Anterior cingulate cortex (tissue), 58 donors: ENCODE measurements at places on chromosomes 3 and 15.

DNA sequence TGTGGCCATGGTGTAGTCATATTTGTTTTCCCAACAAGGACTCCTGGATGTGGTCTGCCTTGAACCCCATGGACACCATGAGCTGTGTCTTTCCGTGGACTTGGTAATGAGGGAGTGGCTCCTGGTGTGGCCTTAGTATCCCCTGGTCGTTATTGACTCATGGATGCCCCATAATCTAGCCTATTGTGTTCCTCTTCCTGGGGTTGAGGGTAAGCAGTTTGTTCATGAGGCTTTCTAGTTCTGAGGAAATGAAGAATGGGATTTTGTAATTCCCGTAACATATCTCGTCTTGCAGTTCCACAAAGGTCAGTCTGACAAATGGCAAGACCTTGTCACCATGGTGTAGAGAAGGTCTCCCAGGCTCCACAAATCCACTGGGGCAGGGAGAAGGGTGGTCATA is 22.6 kb downstream of the RAB7A start:
- no peak for DNase-seq

DNA sequence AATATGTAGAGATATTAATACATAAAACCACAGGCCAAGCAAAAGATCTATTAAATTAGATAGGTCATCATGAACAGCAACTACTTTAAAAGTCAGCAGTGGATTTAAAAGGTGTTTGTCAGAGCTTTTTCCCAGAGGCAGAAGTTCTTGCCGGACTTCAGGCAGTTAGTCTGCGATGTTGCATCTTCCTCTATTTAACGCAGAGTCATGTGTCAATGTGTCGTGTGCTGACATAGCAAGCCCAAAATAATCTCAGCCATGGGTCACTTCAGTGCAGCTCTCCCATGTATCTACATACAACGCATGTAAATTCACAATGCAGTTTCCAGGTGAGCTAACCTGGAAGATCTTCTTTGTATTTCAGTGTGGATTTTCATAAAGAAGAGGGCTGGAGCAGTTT is 8.0 kb upstream of the TMEM212 start:
- no peak for DNase-seq

DNA sequence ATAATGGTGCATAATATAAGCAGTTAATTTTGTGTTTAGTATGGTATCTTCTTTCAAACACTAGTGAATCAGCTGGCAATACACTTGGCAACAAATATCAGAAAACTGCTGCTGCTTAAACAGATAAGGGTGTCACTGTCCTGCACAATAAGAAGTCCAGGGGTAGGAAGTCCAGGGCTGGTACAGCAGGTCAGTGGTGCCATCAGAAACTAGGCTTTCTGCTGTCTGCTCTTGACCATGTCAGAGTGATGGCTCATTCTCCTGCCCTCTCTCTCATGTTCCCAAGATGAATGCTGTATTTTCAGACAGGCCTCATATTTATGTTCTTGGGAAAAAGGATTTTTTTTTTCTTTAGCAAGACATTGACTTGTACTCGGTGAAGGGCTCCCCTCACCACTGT is 9.2 kb upstream of the GRK7 start:
- DNase-seq: no peak

- DNase-seq: no peak
These were observed 60.7 kb downstream of the ADAMTS7 start for GRCh38 chr15:78750566-78750965.

- no peak for DNase-seq
These were observed 20.3 kb upstream of the SIAH2 start for GRCh38 chr3:150783316-150783715.

DNA sequence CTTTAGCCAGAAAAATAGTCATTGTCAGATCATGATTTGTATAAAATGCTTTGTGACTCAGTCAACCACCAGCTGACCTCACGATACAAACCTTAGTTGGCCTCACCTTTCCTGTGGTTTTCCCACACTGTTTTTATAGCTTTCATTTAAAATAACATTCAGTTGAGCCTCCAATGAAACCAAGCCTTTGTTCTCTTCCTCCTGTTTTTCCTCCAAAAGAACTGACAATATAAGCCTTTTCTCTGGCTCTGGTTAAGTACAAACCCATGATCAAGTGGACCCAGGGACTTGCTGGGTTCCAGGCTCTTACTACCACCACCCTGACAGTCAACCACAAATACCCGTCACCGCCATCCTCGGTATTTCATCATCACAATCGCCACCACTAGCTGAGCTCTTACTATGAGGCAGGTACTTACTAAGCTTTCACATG is 81.7 kb downstream of the TAMM41 start:
- DNase-seq: no peak

DNA sequence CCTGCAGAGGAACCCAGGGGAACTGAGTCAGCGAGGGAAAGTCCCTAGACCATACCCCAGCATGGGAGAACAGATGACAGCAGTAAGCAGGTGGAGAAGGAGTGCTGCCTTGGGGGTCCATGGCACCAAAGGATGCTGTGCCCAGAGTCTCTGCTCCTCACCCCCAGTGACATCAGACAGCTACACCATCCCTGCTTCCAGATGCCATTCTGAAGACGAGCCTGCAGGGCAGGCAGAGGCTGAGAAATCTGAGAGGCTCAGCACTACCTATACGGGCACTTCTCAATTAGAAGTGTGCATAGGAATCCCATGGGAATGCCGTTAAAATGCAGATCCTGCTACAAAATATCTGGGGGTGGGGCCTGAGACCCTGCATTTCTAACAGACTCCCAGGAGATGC is 211.3 kb upstream of the NSMCE3 start:
- no peak for DNase-seq

GRCh38 chr3:135090020-135090717 is 295.1 kb downstream of the EPHB1 start:
- DNase-seq: no peak

- DNase-seq: no peak
These were observed 15.4 kb downstream of the TMEM44 start for GRCh38 chr3:194617827-194618226.

GRCh38 chr15:84822653-84823281 is 5.6 kb downstream of the ALPK3 start:
- DNase-seq: no peak

DNA sequence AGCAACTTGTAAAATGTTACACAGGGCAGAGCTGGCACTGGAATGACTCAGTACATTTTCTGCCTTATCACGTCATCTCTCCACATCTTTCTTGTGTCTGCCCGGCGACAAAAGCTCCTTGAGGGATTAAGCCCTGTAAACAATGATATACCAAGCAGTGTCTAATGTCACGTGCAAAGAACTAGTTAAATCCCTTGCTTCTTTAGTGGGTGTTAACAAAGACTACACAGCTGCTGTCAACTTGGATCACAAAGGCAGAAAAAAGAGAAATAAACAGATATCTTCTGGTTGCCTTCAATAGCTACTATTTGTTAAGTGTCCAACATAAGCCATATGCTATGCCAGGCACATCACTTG is 48.1 kb upstream of the FRMD4B start:
- DNase-seq: no peak

- DNase-seq: no peak
These were observed 155.7 kb downstream of the IGF1R start for GRCh38 chr15:98804057-98804380.

GRCh38 chr15:47384341-47384740 is 333.0 kb upstream of the SEMA6D start:
- no peak for DNase-seq

DNA sequence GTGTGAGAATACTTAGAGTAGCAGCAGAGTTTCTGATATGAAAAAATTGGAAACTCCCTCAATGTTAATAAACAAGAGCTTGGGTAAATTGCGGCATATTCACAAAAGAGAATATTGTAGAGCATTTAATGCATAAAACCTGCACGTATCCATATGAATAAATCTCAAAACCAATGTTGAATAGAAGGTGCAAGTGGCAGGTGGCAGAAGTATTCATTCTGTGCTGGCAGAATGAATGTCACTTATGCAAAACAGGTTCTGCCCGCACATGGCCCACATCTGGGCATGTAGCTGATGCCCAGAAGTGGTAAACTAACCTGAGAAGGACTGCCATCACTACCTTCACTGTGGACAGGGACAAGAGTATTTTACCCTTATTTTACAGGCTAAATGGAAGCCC is 14.1 kb upstream of the PRSS50 start:
- no peak for DNase-seq

DNA sequence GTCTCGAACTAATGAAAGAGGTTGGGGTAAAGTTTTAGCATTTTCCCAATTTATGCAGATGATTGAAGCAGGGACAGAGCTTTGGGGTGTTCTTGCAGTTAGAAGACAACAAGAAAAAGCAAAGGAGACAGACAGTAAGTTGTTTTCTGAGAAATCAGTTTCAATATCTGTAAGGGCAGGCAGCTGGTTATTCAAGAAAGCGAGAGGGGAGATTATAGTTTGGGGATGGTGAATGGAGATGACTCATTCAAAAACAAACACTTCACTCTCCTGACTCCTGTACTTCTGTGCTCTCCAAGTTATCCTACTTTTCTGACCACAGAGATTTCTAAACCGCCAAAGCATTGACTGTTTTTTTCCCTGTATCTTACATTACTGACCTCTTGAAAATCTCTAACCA is 352.0 kb downstream of the GAP43 start:
- DNase-seq: no peak

- DNase-seq: no peak
These were observed 41.9 kb downstream of the ABHD2 start for GRCh38 chr15:89130201-89130600.

DNA sequence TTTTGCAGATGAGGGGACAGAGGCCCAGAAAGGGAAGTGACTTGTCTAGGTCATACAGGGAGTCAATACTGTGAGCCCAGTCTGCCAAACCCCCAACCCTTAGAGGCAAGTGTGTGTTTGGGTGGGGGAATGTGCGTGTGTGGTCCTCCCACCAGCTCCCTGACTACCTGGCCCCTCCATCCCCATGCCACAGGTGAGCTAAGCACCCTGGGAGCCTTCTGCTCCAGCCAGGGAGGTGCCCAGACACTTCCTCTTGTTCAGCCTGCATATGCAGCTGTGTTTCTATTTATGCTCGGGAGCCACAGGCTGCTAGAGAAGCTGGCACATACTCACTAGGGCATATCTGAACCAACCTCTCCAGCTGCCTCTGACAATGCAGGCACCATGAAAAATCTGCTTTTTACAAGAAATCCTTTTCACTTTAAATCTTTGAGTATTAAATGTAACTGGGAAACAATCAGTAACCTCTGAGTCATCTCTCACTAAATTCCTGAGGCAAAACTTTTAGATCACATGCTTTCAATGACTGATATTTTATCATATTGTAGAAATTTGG is 20.7 kb downstream of the TBC1D2B start:
- no peak for DNase-seq

DNA sequence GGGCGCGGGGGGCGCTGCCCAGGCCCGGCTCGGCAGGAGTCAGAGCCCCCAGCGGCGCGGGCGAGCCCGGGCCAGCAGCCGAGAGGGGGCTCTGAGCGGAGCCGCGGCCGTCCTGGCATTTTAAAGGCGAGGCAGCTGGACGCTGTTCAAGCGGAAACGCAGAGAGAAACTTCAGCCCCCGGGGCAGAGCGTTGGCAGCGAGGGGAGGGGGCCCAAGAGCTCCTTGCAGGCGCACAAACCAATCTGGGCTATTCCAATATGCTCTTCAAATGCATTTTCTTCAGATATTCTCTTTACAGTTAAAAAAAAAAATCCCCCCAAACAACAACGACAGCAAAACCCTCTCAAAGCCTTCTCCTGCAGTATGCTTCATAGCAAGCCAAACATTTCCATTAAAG is at the start of gene CTXND1:
Gene CTXND1 (minus strand): TSS at position 93 of the 398 bp plus-strand sequence. CDS start 50,264 bp downstream, outside the sequence.
- DNase-seq: no peak

DNA sequence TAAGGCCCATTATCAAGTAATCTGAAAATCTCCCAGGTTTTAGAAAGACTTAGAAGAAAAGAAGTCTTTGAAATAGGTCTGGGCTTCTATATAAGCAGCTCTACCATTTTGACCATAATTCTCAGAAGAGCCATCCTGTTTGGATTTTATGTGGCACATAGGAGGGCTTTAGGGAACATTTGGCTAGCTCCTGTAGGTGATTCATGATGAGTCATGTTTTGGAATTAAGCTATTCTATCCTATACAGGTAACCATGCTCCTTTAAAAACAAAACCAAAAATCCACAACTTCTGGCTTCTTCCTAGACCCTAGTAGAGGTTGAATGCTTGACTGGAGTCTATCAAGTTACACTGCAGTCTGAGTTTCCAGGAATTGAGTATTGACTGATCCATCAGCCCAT is 8.9 kb downstream of the SST start:
- no peak for DNase-seq

- DNase-seq: no peak
These were observed 19.5 kb downstream of the UBXN7 start for GRCh38 chr3:196412704-196413103.

DNA sequence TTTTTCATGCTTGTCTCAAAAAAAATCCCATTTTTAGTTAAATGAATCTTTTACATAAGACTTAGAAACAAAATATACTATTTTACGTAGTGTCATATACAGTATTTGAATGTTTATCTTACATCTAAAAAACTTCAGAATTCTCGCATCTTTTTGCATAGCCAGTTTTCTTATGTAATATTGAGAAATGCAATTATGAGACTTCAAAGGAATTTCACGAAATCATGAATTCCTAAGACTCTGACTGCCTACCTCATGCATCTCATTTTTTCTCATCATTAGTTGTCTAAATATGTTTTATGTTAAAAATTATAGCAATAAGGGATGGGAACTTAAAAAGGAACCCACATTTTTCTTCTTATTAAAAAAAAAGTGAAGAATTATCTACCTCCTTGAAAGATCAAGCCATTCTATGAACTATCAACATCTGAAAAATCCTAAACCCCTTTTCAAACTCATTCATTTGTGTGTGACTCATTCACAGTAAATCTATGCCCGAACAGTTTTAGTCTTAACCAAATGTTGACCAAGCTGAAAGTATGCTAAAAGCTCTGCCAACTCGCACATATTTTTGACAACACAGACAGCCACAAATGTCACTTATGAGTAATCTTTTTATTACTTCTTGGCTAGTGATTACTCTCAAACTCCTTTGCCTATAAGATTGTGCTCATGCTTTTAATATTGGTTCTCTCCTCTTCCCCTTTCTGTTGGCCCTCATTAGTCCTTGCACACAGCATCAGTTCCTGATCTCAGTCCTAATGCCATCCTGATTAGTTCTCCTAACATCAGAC is 115.9 kb downstream of the DCLK3 start:
- no peak for DNase-seq

DNA sequence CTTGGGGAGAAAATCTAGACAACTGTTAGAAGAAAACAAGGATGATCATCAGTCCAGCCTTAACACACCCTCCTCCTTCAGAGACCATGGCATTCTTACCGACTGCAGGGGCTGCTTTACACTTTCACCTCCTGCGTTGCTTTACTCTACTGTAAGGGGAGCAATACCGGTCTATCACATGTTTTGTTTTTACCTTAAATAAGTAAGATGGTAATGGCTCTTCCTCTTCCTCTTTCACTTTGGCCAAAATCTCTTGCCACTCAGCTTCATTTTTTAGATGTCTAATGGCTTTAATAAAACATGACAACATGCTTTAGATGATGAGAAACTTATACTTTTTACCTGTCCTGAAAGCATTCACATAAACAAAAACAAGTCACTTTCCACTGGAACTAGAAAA is 33.4 kb upstream of the STIMATE start:
- no peak for DNase-seq
